ENCODE measurements at places on chromosomes 6 and 20. TPM values are rescaled to one million over a fixed set of nuclear protein-coding genes. Genes with fewer than 3 reads are reported as not detected.

EBF4 gene
- polyA plus RNA-seq = 4.8 TPM

DNA sequence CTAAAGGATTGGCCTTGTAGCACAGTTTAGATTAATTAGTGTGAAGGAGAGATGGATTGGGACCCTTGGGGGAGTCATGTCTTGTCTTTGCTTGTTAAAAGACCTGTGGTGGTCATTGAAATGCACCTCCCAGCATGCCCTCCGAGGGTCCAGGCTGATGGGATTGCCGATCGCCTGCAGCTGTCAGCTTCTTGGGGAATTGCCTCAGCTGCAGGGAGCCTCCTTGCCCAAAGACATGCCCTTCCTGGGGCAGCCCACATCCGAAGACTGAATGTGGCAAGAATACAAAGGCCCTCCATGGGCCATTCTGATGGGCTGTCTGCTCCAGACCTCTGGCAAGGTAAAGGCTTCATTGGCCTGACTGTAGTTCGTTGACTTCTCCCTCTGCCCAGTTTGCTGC is 150.7 kb downstream of the FARS2 start:
- DNase-seq = no peak

GRCh38 chr6:41625442-41625841 is 12.8 kb upstream of the MDFI start:
- DNase-seq = peak; percentile 49

DNA sequence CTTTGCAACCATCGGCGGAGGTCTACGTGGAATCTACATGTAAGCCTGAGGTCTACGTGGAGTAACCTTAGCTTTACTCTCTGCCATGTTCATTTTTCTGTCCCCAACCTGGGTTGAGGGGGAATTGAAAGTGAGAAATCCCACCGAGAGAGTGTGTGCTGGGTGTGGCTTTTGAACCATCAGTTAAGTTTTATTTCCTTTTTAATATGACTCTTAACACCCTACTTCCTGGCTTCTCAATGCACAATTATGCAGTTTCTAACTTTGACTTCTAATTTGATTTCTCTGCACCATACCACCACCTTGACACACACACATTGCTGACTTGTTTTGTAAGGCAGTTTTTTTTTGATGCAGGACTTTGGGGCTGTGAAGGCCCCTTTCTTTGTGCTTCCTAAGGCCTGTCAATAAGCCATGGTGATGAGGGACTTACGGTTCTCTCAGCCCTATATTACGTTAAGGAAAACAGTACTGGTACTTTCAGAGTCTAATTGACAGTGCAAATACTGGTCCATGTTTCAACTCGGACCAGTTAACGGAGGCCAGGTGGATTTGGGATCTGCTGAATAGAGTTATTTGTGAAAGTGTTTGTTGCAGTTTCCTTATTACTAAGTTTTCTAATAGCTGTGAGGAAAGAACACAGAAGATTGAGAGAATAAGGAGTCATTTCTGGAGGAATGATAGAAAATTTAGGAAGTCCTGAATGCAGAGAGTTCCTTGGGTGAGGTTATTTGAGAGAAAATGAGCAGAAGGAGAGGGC is 206.5 kb downstream of the JARID2 start:
- no peak for DNase-seq

DNA sequence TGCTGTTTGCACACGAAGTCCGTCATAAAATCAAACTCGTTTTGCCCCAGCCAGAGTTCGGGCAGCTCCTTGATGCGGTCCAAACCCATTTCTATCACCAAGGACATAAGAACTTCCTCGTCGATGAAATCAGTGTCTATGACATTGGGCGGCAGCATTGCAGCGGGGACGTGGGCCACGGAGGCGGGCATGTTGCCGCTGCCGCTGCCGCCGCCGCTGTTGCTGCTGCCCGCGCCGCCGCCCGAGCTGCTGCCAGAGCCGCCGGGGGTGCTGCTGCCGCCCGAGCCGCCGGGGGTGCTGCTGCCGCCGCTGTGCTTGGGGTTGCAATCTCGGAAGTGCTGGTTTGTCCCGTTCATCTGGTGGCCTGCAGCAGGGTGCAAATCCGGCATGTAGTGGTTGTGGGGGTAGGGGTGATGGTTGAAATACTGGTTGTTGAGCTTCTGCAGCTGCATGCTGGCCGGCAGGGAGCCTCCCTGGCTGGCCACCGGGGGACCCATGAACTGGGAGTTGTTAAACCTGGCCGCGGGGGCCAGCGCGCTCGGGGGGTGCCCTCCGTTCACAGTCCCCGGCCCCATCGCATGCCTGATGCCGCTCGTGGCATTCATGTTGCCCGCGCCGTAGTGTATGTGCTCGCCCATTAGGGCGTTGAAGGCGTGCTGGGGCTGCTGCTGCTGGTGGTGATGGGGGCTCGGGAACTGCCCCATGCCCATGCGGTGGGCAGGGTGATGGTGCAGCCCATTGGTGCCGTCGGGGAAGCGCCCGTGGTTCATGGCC is 1.1 kb downstream of the CITED2 start:
- DNase-seq = peak; percentile 88

BHLHE23 gene
- not detected for polyA plus RNA-seq

SASH1 gene
- 14.1 TPM for polyA plus RNA-seq
